ENCODE measurements at places on chromosomes 3 and 15.

DNA sequence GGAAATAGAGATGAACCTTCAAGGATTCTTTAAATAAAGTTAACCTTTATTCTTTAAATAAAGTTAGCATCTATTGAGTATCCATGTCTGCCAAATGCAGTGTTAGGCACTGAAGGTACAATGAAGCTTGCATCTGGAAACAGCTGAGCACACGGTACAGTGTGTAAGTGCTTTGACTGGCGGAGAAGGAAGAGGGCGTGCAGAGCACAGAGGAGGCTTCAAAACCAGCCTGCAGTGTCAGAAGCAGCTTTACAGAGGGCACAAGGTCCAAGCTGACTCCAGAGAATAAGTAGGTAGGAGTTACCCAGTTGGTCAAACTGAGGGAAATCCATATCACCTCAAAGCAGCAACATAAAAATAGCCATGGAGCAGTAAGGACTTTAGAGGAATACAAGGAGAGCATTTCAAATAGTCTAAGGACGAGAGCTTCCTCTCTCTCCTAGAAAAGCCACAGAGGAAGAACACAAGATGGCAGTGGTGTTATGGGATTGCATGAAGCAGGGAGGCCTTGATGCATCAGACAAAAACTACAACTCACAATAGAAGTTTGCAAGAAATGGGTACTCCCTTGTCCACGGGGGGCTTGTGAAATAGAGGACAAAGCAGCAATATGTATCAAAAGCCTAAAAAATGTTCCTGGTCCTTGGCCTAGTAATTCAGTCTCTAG, 60.3 kb upstream of the PPP2R3A start:
- DNase-seq: no peak

DNA sequence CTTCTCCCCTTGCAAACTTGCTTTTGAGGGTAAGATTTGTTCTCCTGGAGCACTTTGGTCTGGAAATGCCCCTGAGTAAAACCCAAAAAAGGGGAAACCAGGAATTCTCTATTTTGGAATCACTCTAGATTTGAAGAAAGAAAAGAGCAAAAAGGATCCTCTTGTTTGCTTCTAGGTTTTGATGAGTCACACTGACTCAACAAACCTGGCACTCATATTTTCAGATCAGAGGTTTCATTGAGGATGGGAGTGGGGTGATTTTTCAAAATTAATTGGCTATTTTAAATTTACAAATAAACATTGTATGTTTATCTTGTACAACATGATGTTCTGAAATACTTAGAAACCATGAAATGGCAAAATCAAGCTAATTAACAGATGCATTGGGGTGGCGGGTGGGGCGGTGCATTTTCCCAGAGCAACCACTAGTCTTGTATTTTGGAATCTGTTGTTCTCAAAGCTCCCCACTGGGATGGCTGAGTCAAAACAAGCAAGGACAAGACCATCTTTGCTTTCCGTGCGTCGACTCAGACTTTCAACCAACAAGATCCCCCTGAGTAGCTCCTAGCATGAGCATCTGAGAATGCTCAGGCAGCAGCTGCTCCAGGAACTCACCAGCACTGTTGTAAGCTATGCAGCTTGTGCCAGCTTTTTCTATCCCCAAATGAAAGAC, 451.4 kb downstream of the WDR72 start:
- DNase-seq: no peak

GRCh38 chr3:50170689-50171088, 15.6 kb downstream of the SEMA3F start:
- DNase-seq: no peak

GRCh38 chr15:57747206-57747896, 40.8 kb downstream of the POLR2M start:
- DNase-seq: no peak

- no peak for DNase-seq
Measured at GRCh38 chr3:136069933-136070332, 104.4 kb downstream of the PPP2R3A start.

DNA sequence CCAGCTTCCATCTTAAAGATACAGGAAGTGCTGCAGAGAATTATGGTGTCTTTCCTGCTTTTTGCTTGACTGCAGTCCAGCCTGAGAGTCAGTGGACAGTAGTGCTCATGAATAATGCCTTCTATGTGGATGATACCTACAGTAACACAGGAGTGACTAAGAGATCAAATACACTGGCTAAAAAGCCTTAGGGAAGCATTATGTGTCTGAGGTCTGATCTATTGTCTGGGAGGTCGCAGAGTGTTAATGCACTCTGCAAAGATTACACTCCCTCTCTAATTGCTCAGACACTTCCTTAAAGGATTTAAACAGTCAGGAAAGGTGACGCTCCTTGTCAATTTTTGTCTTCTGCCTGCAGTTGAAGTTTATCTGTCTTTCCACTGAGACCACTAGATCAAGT, 183.6 kb downstream of the MCTP2 start:
- DNase-seq: no peak

DNA sequence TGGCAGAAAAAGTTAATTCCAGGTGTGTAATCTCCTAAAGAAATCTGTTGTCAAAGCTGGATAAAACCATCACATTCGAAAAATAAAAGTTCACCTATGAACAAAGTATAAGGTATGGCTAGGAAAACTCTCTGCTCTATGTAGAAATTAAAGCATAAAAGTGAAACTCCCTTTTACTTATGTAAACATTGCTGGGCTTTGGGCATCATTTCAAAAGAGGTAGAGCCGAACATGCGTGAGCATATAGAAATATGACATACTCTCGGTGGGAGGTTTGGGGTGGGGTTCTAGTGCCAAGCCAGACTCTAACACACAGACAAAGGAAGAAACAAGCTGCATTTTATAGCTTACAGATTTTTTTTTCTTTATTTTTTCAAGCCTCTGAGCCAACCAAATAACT, 306.8 kb upstream of the ATP11B start:
- DNase-seq: no peak

DNA sequence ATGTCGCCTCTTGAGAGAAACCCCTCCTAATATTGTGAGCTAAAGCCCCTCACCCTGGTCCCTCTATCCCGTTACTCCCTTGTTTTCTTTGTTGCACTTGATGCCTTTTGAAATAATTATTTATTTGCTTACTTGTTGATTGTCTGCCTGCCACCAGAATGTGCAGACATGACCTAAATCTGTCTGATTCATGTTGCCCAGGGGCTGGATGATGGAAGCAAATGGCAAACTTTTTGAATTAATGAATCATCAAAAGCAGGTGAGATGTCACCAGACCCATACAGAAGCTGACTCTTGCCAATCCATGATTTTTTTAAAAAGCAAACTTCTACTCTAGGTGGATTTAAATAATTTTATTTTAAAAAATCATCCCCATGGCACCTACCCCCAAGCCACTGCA, 49.3 kb downstream of the GRIP2 start:
- DNase-seq: no peak

DNA sequence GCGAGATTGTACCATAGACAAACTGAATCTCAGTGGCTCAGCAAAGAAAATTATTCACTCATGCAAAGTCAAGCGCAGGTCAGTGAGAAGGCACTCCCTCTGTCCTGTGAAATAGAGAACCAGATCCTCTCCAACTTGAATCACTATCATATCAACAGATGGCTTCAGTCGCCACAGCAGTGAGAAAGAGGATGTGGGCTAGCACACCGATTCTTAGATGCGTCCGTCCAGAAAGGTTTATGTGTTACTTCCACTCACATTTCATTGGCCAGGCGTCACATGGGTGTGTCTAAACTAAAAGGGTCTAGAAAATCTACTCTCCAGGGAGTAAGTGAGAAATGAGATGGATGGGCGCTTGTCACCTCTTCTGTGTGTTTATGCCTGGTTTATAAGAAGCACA, 141.6 kb upstream of the KBTBD8 start:
- DNase-seq: no peak

DNA sequence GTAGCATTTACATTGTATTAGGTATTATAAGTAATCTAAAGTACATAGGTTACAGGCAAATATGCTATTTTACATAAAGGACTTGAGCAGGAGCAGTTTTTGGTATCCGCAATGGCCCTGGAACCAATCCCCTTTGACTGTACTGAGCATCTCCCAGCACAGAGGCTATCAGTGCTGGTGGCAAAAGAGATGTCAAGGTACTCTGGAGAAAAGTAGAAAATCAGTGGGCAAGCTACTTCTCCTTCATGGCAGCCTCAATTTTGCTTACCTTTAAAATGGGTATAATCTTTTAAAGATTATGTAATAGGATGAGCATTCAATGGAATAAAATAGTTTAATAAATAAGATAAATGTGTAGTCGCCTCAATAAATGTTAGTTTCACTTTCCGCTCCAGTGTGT, 56.7 kb upstream of the LMCD1 start:
- DNase-seq: no peak

DNA sequence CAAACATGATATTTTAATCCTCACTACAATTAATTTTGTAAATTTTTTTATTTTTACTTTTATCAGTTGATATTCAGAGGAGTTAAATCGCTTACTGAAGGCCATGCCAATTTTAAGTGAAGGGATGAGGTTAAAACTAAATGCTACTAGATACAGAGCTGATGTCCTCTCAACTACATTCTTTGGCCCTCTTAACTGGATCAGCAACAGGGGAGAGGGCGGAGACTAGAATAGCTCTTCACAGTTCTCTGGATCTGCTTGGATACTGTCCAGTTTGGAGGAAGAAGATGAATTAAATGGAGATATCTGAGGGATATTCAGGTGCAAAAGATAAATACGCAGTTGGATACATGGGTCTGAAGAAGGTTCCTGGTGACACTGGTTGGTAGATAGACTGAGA, 85.6 kb upstream of the LYSMD4 start:
- no peak for DNase-seq

GRCh38 chr15:29090617-29091466, 178.8 kb downstream of the NSMCE3 start:
- peak; percentile 15 for DNase-seq

- DNase-seq: no peak
Measured at GRCh38 chr15:68980786-68981185, 33.7 kb upstream of the NOX5 start.

- DNase-seq: no peak
Measured at GRCh38 chr15:95929232-95929846, 401.2 kb upstream of the NR2F2 start.

DNA sequence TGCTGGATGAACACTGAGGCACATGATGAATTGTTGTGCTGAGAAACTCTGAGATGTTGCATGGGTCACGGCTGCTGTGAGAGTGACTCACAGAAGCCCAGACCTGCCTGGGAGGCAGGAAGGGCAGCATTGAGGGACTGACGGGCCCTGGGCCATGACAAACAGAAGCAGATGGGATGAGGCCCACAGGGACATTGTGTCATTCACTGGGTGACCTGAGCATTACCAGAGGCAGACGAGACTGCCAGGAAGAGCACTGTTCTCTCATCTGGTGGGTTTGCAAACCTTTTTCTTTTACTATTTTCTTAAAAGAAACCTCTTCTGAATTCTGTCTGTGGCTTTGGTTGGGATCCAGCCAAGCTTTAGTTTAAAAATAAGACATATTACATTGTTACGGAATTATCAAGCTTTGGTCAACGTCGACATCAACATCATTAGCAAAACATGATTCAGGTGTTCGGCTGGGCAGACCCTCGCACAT, 67.8 kb downstream of the BDH1 start:
- DNase-seq: no peak

- DNase-seq: no peak
Measured at GRCh38 chr3:36696799-36697198, 67.6 kb downstream of the DCLK3 start.

DNA sequence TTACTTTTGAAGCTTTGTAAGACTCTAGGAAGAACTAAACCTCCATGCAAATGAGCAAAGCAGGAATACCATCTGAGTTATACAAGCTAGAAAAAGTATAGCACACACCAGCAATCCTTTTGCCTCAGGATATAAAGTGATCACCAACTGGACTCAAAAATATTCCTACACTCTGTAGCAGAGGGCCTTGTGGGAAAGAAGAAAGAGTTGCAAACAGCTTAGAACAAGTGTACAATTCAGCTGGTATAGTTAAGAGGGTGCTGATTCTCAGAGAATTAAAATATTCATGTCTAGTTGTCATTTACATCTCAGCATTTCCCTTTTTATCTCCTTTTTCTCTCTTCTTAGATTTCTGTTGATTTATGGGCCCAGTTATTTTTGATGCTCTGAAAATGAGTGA, 248.4 kb downstream of the GAP43 start:
- DNase-seq: no peak

- no peak for DNase-seq
Measured at GRCh38 chr3:156150434-156151066, 30.2 kb downstream of the KCNAB1 start.

GRCh38 chr15:96119734-96120133, 210.8 kb upstream of the NR2F2 start:
- DNase-seq: no peak

GRCh38 chr15:80579611-80580010, 115.5 kb upstream of the ABHD17C start:
- DNase-seq: no peak

DNA sequence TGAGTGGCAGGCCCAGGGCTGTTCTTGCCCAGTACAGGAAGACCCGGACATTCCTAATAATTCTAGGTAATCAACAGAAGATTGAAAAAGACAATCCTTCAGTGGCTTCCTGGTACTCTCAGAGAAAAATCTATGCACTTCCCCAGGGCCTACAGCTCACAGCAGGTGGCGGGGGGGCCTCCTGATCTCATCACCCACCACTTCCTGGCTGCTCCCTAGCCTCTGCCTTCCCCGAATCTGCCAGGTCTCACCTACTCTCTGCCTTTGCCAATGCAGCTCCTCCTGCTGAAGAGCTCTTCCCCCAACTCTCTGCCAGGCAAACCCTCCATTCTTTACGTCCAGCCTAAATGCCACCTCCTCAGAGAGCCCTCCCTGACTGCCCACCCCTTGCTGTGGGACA, 37.5 kb downstream of the EHD4 start:
- peak; percentile 49 for DNase-seq

- no peak for DNase-seq
Measured at GRCh38 chr15:83379579-83379959, 67.6 kb upstream of the SH3GL3 start.

DNA sequence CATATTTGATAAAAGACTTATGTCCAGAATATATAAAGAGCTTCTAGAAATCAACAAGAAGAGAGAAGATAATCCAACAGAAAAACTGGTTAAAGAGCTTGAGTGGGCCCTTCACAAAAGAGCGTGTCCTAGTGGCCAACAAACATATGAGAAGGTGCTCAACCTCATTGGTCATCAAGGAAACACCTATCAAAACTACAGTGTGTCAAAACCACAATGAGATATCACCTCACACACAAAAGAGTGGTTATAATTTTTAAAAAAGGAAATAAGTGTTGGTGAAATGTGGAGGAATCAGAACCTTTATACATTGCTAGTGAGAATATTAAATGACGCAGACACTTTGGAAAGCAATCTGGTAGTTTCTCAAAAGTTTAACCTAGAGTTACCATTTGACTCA, 68.4 kb upstream of the KLF13 start:
- no peak for DNase-seq

- no peak for DNase-seq
Measured at GRCh38 chr3:172750069-172750367, 508 bp upstream of the ECT2 start.

GRCh38 chr15:40693904-40694687, 878 bp upstream of the RAD51 start:
- DNase-seq: no peak

- no peak for DNase-seq
Measured at GRCh38 chr3:33141006-33141405, 27.2 kb downstream of the CRTAP start.

- DNase-seq: no peak
Measured at GRCh38 chr15:95761501-95762165, 568.9 kb upstream of the NR2F2 start.

GRCh38 chr3:133675631-133676335, 14.0 kb upstream of the TOPBP1 start:
- no peak for DNase-seq

GRCh38 chr15:78247911-78248310, 13.5 kb upstream of the ACSBG1 start:
- no peak for DNase-seq

- DNase-seq: no peak
Measured at GRCh38 chr15:50879016-50879617, 29.4 kb upstream of the AP4E1 start.

Data from stimulated activated CD8-positive, alpha-beta memory T cell treated with anti-CD3 and anti-CD28 coated beads, Interleukin-7, amount 100 ng/mL, for 1 hour (primary cell).